ENCODE measurements at places on chromosomes 13 and 19.

- no peak for DNase-seq
Observed at GRCh38 chr13:94328381-94329041, 151.0 kb downstream of the DCT start.

DNA sequence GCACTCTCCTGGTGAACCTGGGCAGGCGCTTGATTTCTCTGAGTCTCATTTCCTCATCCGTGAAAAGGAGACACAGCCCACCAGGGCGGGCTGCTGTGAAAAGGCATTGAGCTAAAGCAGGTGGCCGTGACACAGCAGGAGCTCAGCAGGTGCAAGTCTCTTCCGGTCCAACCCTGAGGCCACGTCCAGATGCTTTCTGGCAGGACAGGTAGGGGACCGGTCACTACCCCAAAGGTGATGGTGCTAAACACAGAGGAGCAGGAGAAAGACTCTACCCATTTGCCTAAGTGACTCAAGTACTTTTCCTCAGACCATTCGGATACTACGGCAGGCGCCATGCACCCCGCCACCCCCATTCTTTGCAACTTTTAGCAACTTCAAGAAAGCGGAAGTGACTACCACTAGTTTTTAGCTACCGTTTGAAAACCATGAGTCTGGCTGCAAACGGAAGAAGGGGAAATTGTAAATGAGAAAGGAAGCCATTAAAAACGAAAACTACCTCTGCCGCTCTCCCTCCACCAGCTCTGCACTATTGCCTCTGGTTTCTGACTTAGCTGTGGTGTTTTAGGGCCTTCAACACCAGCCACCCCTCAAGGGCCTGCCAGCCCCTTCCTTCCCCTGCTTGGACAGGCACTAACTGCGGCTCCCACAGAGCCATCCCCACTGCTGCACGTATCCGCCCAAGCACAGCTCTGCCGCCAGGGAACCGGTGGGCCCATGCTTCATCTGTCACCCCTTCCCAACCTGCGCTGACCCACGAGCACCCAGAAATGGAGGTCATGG is 4.8 kb downstream of the PPP6R1 start:
- DNase-seq: peak; percentile 79

GRCh38 chr13:107069108-107069776 is 501.3 kb upstream of the ARGLU1 start:
- no peak for DNase-seq

DNA sequence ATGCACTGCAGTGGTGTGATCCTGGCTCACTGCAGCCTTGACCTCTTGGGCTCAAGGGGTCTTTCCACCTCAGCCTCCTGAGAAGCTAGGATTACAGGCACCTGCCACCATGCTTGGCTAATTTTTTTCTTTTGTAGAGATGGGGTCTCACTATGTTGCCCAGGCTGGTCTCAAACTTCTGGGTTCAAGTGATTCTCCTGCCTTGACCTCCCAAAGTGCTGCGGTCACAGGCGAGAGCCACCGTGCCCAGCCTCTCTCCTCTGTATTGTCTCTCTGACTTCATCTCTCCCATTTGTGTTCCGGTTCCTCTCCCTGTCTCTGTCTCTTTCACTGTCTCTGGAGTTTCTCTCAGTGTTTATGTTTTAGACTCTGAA is 1.7 kb upstream of the C19orf85 start:
- no peak for DNase-seq

DNA sequence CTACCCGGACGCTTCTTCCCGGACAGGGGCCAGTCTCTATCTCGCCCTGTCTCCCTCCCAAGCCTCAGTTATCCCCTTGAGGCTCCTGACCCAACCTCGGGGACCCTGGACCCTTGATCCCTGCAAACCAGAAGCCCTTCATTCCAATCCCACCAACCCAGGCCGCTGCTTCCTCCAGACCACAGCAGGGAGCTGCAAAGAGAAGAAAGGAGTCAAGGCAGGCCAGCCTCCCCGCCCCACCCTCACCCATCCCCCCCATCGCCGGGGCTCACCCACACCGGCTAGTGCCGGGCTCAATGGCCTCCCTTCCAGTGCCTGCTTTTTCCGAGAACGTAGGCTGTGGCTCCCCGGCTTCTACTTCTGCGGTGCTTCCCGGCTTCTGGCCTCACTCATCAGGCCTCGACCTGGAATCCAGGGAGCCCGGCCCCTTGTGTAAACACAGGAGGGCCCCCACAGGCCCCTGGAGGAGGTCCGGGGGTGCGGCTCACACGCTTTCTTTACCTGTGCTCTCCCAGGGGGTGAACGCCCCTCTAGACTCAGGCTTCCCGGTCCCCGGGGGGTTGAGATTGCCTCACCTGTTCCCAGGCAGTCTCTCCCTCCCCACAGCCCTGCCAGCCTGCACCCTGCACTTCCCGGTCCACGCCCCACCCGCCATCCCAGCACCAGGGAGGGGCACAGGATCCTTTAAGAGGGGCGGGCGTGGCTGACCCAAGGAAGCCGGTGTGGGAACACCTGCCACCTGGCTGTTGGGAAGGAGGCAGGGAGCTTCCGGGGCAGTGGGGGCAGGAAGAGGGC is at the start of gene FAM83E:
Gene FAM83E (minus strand): TSS at position 641 of the 795 bp plus-strand sequence. CDS start 1,704 bp downstream, outside the sequence.
- DNase-seq: no peak

DNA sequence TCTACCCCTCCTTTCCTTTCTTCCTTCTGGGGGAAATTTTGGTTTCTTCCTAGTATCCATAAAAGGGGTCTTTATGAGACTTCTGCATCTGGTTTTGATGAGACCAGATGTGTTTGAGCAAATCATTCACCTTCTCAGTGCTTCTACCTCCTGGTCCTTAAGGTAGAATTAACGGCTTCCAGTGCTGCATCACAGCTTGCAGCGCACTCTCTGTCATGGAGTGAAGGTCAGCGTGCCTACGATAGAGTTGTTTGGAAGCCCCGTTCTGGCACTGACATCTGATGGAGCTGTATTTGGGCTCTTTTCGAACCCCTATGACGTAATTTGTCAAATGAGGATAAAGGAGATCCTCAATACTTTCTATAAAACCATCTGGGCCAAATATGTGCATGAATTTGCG is 164.2 kb downstream of the MTUS2 start:
- DNase-seq: no peak

DNA sequence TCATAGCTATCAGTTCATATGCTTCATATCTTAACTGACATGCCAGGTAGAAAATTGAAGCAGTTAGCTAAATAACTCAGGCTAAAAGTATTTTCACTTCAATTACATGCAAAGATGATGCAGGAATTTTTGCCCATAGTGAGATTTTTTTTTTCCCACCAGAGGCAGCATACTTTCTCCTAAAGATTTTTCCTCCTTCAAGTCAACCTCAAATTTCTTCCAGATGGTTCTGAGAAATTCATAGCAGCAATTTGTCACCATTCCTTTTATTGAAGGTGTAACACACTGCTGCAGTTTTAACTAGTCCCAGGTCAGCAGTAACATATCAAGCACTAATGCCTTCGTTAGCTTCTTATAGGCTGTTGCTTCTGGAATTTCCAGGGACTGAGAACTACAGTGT is 141.9 kb downstream of the SUCLA2 start:
- DNase-seq: no peak

DNA sequence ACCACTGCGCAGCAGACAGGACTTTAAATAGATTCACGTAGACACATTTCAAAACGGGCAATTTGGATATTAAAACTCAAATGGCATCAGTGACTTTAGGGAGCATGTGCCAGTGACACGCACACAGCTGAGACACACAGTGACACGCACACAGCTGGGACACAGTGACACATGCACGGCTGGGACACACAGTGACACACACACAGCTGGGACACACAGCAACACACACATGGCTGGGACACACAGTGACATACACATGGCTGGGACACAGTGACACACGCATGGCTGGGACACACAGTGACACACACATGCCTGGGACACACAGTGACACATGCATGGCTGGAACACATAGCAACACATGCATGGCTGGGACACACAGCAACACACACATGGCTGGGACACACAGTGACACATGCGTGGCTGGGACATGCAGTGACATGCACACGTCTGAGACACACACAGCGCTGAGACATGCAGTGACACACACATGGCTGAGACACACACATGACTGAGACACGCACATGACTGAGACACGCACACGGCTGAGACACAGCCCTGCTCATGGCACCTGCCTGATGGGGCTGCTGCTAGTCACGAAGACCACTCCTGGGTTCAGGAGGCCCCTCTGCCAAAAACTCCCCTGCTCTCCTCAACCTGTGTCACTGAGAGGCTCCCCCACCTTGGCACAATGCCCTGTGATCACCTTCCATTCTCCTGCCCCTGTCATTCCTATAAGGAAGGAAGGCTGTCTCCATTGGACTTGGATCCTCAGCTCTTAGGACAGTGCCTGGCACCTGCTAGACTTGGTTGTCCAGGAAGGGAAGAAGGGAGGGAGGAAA is 52.5 kb downstream of the SOX1 start:
- DNase-seq: no peak

- DNase-seq: no peak
Observed at GRCh38 chr13:98462946-98463345, 114.0 kb downstream of the STK24 start.

GRCh38 chr19:16135430-16136127 is 7.9 kb upstream of the HSH2D start:
- DNase-seq: no peak

DNA sequence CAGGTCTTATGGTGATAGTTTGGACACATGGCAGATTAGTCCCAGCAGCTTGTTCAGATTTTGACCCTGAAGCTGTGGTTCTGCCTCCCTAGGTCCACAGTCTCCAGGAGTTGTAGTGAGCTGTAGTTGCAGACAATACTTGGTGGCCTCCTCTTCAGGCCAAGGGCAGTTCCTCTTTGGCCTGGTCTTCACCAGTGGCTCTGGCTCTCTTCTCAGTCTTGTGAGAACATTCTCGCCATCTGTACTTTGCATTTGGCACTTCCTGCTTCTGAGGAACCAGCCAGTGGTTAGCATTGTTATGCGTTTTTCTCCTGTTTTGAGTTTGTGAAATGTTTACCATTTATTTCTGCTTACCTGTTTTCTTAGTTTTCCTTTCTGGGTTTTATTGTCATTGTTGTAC is 40.7 kb downstream of the PCCA start:
- DNase-seq: no peak

- peak; percentile 44 for DNase-seq
Observed at GRCh38 chr13:48318821-48319511, 15.4 kb downstream of the RB1 start.

DNA sequence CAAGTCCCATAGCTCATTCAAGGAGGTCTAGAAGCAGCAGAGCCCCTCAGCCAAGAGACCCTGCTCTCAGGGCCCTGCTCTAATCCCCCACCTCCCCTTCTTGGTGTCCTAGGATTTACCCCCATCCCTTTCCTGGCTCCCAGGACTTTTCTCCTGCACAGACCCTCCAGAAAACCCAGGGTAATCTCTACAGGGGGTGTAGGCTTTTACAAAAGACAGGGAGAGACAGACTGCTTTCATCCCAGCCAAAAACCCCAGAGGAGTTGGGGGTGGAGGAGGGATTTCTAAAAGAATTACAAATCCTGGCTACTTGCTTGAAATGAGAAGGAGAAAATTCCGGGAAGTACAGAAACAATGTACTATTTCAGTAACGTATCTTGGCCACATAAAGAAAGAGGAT is 133.3 kb downstream of the TNFSF13B start:
- DNase-seq: no peak

DNA sequence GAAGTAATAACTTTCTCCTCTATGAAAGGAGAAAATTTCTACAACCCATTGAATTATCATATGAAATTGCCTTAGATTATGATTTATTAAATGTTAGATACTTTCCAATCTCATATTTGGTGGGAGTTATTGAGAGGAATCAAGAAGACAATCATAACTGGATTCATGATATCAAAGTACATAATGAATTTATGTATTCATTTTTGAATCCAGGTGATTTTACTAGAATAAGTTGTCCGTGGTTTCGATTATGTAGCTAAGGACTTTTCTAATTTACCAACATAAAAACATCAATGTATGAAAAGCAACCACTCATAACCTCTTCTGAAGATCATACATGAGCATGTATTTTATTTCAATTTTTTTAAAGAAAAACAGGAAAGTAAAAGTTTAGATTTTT is 1225.0 kb upstream of the MIR17HG start:
- DNase-seq: no peak

GRCh38 chr19:45526143-45526542 is 18.9 kb downstream of the VASP start:
- no peak for DNase-seq

DNA sequence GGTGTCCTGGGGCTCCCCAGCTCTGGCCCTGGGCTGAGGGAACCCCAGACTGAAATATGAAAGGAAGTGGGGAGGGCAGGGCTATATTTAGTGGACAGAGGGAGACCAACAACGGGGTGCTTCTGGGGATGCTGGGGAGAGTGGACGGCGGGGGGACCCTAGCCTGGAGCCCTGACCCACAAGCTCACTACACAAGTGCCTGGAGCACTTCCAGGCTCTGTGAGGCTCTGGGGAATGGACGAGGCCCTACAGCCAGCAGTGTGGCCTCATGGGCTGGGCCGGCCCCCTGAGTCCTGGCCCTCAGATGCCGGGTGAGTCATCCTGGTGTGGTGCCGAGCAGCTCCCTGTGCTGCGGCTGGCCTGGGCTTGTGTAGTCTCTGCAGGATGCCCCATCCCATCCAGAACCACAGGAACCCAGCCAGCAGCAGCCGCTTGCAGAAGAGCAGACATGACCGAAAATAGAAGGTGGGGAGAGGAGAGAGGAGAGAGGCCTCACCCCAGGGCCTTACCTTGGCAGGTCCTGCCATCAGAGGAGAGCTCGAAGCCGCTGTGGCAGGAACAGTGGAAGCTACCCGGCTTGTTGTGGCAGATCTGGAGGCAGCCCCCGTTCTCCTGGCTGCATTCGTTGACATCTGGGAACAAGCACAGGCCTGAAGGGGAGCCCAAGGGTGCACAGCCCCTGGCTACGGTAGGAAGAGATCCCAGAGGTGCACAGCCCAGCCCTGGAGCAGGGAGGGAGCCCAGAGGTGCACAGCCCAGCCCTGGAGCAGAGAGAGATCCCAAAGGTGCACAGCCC is 26.1 kb downstream of the GAS6 start:
- no peak for DNase-seq
